ENCODE measurements at places on chromosomes 7 and 10.

DNA sequence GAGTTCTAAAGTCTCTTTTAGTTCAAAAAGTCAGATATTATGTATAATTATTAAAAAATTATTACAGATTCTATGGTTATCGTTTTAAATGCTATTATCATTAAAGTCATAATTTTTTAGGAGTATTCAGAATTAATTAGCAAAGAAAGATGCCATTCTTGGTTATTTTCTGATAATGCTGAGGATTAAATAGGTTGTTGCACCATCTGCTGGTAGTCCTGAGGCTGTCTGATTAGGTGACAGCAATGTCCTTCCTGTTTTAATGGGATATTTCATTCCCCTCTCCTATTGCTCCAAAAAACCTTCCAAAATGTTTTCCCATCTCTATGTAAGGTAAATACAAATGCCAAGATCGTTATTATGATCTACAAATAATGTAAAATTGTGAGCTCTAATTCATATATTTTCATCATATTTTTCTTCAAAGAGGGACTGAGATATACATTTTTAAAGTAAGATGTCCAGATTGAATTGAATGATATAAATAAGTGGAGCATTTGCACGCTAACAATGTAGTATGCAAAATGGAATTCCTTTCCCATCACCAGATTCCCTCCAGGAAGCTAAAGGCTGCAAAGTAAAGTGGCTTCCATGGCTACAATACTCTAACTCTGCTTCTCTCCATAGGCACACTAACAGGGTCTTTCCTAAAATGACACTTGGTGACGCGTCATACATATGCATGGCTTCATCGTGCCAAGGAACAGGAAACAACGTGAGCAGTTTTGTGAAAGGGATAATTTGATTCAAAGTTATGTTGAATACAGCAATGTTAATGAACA, 58.8 kb upstream of the AKR1E2 start:
- DNase-seq: no peak

DNA sequence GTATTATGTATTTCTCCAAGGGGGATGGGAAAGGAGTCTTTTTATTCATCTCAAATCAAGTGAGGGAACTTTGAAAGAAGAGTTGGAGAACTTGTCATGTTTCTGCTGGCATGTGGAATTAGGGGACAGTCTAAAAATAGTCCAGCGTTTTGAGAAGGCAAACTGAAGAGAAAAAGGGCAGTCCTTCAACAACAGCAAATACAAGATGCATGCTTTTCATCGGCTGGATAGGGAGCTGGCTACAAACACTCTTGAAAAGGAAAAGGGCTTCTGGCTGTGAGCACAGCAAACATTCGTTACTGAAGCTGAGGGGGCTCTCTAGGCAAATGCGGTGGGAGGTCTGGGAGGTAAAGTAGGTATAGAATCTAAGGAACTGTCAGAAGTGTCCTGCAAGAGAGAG, 91.9 kb downstream of the AHR start:
- no peak for DNase-seq

DNA sequence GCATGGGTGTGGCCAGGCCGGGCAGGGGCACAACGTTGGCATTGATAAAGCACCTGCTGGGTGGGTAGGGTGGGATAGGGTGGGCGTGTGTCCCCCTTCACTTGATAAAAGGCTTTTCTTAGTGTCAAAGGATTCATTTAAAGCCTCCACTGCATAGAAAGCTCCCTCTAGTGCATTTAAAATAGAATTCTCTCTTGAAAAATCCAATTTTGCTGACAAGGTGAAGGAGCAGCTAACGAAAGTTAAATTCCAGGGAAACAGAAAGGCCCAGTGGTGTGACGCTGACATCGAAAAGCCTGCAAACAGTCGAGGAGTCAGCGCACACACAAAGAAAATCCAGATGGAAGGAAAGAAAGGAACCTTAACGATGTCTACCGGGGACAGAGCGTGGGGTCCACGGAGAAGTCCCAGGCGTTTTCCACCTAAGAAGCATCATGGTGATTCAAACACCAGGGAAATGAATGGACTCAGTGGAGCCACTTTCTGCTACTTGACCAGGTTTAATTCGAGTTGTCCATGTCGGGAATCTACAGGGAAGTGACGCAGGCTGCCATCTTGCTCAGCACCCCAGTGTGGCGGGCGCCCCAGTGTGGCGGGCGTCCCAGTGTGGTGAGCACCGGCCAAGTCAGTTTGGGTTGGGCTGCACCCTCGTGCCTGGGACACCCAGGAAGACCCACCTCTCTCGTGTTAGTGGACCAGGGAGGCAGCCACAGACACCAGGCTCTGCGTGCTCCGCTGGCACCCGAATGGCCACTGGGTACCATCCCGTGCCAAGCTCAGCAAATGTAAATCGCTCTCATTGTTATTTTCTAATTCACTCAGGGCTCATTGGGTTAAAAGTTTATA, 217.8 kb downstream of the DNAJB6 start:
- no peak for DNase-seq

DNA sequence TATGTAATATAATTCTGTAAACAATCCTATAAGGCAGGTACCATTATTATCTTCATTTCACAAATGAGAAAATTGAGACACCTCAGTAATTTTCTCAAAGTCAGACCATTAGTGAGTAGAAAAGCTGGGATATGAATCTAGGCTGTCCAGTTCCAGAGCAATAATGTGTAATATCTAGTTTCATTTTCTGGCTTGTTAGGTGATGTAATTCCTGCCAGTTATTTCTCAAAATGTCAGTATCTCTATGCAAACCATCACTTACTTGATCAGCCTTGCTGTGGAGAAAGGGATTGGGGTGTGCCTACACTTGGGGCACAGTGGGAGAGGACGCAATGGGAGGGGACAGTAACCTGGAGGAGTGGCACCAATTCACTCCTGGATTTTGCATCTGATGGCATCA, 157.5 kb downstream of the LYZL1 start:
- no peak for DNase-seq

DNA sequence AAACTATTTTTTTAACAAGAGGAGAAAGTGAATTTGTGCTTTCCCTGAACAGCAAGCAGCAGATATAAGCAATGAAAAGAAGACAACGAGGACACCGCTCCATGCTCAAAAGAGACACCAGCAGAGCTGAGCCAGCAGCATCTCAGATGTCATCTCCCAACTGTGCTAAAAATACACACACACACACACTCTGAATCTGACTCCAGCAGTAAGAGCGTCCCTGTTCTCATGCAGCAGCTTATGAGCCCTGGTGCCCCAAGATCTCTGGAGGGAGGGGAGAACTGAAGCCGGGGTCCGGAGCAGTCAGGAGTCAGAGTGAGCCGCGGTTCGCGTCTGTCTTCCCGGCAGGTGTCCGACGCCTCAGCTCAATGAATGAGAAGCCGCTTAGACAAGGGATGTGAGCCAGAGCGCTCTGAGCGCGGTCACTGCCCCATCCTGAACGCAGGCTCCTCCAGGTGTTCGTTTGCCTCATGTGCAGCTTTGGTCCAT, 49.2 kb downstream of the SVIL start:
- no peak for DNase-seq

GRCh38 chr7:106652909-106653308, 8.0 kb downstream of the CCDC71L start:
- no peak for DNase-seq

DNA sequence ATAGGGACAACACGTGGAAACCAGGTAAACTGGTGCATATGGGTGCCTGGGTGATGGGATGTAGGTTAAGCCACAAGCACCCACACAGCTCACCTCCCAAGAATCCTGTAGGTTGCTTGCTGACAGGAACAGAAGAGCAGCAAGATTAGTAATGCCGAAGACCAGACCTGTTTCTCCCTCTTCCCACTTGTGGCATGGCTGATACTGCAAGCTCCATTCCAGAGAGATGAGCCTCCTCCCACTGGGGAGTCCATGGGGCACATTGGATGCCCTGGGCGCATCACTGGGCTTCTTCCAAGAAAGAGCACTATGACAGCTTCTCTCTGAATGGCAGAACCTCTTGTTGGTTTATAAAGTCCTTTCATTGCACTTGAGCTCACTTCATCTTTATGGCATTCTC, 44.4 kb upstream of the LOXL4 start:
- no peak for DNase-seq

DNA sequence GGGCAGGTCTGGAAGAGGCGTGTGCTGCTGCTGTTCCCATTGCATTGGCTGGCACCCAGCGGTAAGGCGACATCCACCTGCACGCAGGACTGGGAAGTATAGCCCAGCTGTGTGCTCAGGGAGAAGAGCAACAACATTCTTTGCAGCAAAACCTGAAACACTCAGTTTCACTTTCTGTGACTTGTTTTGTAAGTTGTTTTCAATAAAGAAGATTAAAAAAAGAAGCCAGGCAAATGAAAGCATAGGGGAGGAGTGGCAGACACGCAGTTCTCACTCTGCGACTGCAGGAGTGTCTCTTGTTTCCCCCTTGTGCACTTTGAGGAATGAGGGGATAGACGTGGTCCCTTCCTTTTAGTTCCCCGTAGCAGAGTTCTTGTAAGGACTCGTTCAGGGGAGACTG, 5.8 kb downstream of the FBH1 start:
- no peak for DNase-seq

GRCh38 chr10:14278533-14278932, 52.2 kb downstream of the FRMD4A start:
- DNase-seq: no peak

GRCh38 chr10:119620241-119621077, 23.7 kb upstream of the TIAL1 start:
- DNase-seq: no peak

DNA sequence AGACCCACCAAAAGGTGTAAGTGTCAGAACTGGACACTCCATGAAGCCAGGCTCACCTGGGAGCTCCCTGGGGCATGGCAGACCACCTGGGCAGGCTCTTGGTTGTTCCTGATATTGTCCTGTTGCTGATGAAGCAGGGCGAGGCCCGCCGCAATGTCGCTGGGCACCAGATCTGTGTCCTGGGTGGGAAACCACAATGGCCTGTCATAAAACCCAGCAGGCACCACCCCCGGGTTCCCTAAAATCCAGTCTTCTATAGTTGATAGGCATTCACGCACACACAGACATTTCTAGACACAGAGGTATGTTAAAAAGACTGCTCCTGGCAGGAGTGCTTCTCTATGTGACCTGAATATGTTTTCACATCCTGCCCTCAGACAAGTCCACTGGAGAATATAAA, 15.0 kb downstream of the DAGLB start:
- DNase-seq: no peak

DNA sequence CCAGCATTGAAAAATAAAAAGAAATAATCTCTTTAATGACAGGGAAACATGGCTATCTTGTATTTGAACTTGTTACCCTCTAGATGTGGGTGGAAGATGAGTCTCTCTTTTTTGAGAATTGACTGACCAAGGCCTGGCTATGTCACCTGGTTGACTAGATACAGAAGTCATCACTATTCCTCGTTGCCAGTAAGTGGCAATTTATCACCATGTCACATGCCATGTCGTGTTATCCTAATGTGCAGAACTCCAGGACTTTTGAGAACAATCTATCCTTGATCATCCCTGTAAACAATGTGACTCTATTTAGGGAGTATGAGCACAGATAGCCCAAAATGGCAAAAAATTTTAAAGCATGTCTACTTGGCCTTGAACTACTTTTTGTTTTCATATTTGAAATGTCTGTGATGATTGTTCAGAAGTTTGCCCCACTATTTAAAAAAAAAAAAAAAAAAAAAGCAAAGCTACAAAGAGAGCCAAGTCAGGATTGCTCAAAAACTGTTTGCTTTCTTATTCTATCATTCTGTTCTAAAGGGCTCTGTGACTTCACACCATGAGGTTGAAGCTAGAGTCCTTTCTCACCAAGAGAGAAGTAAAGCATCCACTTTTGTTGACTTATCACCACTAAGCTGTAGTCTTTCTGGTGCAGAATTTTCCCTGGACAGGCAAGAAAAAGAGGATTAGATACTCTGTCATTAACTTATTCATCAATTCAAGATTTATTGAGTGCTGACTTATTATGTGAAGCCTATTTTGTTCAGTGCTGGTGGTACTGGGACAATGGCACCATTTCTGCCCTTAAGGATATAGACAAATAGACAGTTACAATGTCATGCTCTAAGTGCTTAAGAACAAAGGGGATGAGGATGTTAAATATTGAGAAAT, 10.4 kb upstream of the WIPF3 start:
- no peak for DNase-seq

DNA sequence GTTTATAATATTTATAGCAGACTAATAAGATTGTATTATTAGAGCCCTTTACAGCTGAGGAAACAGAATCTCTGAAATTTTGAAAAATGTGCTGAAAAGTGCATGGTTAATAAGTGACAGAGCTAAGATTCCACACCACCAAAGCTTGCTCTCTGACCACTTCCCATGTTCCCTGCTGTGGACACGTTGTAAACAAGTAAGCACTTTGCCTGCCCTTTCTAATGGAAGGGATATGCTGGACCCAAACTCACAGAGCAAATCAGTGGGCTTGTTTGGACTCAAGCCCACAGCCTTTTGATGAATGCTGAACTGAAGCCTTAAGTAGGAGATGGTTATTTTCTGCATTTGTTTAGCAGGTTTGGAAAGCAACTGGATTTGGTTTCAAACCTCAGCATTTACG, 214.0 kb upstream of the TMEM72 start:
- DNase-seq: no peak

- DNase-seq: peak; percentile 61
Measured at GRCh38 chr7:1531979-1532455, 1.5 kb downstream of the MAFK start.

GRCh38 chr7:137546009-137546408, 202.5 kb upstream of the PTN start:
- DNase-seq: no peak

GRCh38 chr7:157547611-157548010, 210.8 kb downstream of the DNAJB6 start:
- no peak for DNase-seq

DNA sequence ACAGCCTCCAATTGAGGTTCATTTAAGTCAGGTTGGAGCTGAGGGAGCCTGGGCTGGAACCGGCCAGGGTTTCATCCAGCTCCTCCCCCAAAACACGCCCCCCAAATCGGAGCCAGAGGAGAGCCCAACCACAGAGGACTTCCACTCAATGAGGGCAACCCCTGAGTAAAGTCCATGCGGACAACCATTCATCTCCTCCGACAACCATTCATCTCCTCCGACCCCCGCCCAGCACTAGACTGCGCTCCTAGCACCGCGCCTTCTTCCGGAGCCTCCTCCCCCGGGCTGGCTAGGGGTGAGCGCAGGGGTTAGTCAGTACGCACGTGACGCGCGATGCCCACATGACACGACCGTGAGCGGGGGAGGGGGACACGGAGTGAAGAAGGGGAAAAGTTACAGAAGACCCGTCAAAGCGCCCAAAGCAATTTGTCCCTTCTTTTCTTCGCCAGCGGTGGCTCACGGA, 1.4 kb downstream of the MAGI2 start:
- DNase-seq: peak; percentile 31

GRCh38 chr10:100670828-100671479, 74.4 kb upstream of the PAX2 start:
- DNase-seq: no peak

DNA sequence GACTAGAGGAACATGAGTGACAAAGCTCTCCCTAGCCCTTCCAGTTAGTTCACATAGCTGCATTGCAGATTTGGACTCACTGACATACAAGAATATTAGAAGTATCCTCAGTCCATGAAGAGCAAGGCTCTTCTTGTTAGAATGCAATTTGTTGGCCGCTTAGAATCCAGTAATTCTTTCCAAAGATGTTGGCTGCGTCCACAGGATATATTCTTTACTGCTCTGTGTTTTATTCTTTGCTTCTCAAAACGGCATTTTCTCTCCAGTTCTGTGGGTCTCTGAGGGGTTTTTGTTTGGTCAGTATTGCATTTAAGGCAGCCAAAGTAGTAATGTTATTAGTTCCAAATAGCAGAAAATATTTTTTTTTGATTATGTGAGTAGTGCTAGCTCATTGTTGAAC, 588.6 kb downstream of the DNAJB9 start:
- DNase-seq: no peak

GRCh38 chr7:139902436-139903102, 73.5 kb downstream of the TBXAS1 start:
- no peak for DNase-seq

All from pancreas (tissue), 10 donors.